Cardiac fibroblast (primary cell): ENCODE measurements at places on chromosomes 1 and 21.

- no peak for DNase-seq
Observed at GRCh38 chr1:118186026-118186425, 998 bp upstream of the SPAG17 start.

- no peak for DNase-seq
Observed at GRCh38 chr1:86823821-86824500, 90.0 kb downstream of the SELENOF start.

DNA sequence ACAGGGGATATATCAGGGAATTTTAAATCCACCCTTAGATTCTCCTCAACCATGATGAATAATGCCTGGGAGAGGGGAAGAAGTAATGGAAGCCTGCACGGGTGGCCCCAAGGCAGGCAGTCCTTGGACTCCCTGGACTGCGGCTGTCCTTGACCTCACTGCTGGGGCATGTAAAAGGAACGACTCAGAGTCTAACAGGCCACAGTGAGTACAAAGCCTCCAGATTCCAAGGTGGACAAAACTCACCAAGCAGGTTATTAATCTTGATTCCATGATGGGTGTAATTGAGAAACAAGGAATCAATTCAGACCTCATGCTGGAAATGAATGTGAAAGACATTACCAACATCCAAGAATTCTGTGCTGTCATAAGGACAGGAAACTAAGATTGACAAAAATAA is 13.0 kb upstream of the ARHGAP29 start:
- no peak for DNase-seq

DNA sequence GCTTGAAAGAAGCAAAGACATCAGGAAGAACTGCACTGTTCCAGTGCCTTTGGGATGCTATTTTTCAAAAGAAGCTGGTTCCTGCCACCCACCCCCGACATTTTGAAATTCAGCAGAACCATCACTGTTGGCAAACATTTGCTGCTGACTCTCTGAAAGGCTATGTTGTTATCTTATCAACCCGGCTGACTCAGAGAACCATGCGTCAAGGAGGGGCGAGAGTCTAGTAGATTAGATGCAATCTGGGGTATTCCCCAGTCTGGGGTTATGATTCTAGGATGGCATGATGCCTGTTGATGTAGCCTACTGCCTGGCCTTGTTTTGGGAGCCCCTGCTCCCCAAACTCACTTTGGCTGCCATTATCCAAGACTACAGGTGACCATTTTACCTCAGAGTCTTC is 267.8 kb upstream of the RUNX1 start:
- DNase-seq, result peak; percentile 80

DNA sequence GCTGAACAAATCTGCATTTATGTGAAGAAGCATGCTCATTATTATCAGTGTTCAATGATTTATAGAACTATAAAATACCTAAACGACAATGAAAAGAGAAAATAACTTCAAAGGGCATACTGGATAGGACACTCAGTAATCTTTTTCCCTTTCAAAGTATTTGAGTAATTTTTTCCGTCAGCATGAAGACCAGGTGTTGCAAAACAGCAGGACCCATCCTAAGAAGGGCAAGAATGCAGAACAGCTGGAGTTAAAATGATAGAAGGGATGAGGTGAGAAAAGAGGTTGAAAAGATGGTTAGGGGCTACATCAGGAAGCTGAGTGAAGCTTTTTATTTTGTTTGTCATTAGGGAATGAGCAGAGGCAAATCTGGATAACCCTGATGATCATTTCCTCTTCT is 7.1 kb upstream of the RGS18 start:
- no peak for DNase-seq

DNA sequence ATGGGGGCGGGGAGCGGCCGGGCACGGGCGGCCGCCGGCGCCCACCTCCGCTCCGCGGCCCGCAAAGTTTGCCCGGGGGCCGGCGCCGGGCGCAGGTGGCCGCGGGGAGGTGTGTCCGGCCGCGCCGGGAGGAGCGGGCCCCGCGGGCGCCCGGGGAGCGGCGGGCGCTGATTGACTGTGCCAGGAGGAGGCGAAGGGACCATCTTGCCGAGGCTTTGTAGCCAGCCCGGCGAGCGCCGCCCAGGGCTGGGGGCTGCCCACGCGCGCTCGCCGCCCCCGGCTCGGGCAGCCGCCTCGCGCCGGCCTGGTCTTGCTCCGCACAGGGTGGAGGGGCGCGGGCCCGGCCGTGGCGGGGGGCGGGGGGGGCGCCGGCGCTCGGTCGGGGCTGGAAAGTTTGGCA is 432 bp downstream of the EPHB2 start:
- DNase-seq, result no peak

GRCh38 chr1:166485620-166486019 is 318.8 kb upstream of the FAM78B start:
- no peak for DNase-seq

DNA sequence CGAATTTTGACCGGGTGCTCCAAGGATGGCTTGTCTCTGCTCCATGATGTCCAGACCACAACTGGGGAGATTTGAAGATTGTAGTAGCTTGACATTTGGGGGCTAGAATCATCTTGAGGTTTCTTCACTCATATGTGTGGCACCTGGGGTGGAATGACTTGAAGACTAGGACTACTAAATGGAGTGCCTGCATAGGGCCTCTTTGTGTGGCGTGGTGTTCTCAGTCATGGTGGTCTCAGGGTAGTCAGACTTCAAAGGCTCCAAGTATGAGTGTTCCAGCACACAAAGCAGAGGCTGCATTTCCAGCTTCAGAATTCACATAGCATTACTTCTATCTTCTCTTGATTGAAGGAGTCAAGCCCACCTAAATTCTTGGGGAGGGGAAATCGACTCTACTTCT is 16.8 kb downstream of the ATF6 start:
- no peak for DNase-seq

GRCh38 chr1:116768416-116769103 is 14.3 kb downstream of the CD2 start:
- no peak for DNase-seq

DNA sequence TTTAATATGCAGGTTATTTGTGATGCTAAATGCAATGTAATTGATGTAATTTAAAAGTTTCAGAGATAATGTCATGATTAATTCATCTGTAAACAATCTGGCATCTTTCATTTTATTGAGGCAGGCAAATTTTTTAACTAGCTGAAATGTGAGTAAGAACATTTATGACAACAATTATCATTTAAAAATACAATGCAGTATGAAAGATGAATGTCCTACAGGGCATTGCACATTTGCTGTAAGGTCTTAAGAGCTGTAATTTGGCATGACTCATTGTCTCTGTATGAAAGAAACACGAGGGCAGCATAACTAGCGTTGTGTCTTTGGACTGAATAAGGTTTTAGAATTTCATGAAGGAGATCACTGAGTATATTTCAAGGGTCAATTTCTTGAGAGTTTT is 642.8 kb downstream of the PLA2G4A start:
- peak; percentile 11 for DNase-seq

GRCh38 chr1:235266967-235267366 is 61.0 kb downstream of the ARID4B start:
- DNase-seq, result no peak

DNA sequence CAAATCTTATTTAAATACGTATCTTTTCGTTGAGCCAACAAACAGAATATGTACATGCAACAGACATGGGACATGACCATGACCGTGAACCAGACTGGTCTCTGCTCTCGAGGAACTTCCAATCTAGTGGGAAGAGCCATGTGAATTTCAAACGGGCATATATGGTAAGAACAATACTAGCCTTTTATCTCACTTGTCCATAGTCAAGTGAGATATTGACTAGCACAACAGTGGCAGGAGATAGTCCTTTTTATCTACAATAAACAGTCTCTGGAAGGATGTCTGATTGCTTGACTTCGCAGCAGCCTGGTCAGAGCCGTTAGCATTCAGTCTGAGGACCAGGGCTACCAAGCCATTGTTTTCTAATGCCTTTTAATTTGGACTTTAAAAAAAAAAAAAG is 12.6 kb upstream of the PLA2G2C start:
- no peak for DNase-seq

- peak; percentile 64 for DNase-seq
Observed at GRCh38 chr1:86421601-86422280, 2.2 kb upstream of the CLCA2 start.

- no peak for DNase-seq
Observed at GRCh38 chr1:206518743-206519142, 11.4 kb downstream of the RASSF5 start.

- no peak for DNase-seq
Observed at GRCh38 chr1:48750109-48750508, 26.6 kb downstream of the BEND5 start.

DNA sequence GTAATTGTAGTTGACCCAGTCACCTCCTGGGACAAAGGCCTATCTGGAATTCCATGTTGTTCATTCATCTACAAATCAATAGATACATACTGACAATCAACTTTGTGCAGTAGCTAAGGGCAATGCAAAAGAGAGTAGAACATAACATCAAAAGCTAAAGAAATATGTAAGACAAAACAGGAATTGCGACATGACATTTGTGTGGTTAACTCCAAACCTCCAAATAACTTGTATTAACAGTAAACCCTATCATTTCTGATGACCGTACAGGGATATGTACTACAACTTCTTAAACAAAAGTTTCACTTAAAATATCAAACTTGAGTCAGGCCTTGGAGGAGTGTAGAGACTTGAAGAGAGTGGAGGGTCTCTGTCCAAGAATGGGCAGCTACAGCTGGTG is 317.6 kb downstream of the SPATA17 start:
- no peak for DNase-seq
